T-helper 22 cell (primary cell): ENCODE measurements at places on chromosomes 5 and 9.

- DNase-seq = no peak
These were observed 13.4 kb downstream of the PCSK5 start for GRCh38 chr9:75903785-75904360.

- DNase-seq = no peak
These were observed 26.5 kb upstream of the KCNN2 start for GRCh38 chr5:114335391-114335790.

DNA sequence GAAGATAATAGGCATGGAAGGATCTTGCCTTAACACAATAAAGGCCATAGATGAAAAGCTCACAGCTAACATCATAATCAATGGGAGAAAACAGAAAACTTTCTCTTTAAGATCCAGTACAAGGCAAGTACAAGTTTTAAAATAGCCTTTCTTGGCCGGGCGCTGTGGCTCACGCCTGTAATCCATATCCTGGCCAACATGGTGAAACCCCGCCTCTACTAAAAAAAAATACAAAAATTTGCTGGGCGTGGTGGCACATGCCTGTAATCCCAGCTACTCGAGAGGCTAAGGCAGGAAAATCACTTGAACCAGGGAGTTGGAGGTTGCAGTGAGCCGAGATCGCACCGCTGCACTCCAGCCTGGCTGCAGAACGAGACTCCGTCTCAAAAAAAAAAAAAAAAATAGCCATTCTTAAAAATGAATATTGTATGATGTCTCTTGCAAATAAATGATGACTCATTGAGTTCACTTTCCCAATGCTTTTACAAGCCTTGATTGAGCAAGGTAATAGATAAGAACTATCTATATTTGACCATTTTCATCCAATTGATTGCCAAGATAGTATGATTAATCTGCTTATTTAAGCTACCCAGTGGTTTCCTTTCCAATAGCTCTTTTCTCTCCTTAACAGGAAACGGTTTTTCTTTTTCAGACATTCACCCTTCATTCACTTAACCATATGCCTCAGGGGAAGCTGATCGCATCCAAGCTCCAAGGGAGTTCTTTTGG lies 15.8 kb downstream of the CCDC152 start:
- no peak for DNase-seq

DNA sequence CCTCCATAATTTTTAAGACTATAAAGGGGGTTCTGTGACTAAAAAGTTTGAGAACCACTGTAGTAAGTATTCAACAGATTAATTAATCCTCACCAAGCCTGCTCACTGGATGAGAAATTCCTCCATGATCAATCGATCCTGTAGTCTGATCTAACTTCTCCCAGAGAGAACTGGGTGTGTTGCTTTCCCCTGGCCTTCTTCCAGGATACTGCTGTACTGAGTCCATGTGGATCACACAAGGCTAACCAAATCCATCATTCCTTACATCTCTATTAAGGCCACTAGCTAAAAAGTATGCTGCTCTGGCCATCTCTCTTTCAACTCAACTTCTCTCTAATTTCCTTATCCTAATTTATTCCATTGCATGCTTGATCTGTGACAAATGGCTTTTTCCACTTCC lies 280.2 kb upstream of the PCSK5 start:
- no peak for DNase-seq

DNA sequence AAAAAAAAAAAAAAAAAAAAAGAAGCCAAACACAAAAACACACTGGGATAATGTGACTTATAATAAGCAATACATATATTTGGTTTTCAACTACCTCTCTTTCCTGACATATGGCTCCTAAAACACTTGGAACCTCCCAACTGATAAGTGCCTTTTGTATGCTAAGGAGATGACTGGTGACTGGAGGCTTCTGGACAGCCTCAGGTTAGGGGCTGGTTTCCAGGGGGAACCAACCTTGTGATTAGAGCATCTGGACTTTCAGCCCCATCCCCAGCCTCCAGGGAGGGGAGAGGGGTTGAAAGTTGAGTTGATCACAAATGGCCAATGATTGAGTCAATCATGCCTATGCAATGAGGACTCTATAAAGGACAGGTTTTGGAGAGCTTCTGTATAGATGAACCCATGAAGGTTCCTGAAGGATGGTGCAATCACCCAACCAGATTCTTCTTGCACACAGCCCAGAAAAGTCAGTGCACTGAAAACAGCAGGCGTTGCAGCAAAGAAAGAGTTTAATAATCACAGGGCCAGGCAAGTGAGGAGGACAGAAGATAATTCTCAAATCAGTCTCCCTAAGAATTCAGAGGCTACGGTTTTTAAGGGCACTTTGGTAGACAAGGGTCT lies 276.7 kb downstream of the AUH start:
- DNase-seq = no peak

DNA sequence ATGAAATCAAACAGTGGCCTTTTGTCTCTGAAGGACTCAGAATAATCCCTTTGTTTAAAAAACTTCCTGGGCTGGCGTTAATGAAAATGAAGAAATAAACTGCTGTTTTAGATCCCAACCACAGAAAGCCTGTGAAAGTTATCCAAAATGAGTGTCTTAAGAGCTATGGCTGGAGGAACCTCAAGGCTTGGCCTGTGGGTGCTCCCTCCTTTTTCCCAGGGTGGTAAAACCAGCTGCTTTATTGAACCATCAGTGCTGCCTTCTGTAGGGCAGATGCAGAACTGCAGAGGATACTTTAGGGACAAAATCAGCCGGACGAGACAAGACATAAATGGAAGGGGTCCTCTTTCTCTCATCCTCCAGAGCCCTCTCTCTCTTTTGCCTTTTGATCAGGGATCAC lies 100.9 kb downstream of the SMARCA2 start:
- no peak for DNase-seq

DNA sequence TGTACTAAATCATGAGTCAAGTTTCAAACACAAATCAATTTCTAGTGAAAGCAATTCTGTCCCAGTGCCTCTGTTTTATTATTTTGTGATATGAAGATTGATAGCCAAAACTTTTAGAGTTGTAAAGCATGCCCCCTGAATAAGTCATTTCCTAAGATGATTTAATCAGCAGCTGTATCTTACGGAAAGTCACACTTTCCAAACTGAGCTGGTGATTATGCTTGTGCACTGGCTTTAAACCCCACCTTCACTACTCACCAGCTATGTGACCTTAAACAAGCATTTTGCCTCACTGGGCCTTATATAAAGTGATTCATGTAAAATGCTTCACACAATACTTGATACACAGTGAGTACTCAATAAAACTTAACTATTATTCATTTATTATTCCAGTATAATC lies 78.1 kb downstream of the EDIL3 start:
- no peak for DNase-seq

DNA sequence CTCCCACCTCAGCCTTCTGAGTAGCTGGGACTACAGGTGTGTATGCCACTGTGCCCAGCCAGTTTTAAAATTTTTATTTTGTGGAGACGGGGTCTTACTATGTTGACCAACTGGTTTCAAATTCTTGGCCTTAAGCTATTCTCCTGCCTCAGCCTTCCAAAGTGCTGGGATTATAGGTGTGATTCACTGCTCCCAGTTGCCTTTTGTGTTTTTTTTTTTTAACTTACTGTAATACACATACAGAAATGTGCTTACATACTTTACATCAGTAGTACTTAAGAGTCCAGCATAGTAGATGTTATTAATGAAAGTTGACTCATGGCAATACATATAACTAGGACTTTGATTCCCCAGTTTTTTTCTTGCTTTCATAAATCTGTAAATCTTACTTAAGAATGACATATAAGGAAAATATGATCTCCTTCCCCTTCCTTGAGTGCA lies 4.7 kb downstream of the MAN2A1 start:
- DNase-seq = no peak

DNA sequence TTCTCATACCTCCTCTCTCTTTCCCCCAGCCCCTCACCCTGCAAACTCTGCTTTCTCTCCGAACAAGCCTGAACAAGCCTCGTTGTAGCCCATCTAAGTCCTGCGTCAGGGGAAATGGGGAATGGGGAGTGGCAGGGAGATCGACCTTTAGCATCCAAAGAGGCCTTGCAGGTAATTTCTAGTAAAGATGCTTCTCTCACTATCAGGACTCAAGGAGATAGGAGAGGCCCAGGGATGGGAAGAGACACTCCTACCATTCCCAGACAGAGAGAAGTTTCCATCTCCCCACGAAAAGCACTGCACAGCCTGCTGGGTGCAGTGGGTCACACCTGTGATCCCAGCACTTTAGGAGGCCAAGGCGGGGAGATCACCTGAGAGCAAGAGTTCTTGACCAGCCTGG lies 44.4 kb upstream of the CTNNA1 start:
- DNase-seq = no peak

GRCh38 chr5:95086927-95087815 lies 197.7 kb downstream of the MCTP1 start:
- DNase-seq = no peak
